DMS153 (cell line): ENCODE measurements at places on chromosomes 5 and 9.

DNA sequence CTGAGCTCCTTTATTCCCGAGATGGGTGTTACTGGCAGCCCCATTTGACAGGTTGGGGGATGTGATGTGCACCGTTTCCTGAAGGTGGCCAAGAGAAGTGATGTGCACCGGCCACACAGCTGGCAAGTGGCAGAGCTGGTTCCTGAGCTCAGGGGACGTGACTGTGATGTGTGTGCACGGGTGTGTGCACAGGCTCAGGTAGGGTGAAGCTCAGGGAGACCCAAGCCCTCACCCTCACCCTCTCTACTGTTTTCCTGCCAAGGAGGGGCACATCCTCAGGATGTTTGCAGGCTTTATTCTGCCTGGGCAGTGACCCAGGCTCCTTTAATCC is 56.6 kb downstream of the WWC1 start:
- no peak for DNase-seq

- DNase-seq, result no peak
Measured at GRCh38 chr5:153515301-153515700, 24.8 kb downstream of the GRIA1 start.

GRCh38 chr9:16563446-16563845 is 307.0 kb downstream of the BNC2 start:
- DNase-seq, result no peak

GRCh38 chr9:91162784-91163443 is 198.8 kb downstream of the AUH start:
- DNase-seq, result peak; percentile 6

DNA sequence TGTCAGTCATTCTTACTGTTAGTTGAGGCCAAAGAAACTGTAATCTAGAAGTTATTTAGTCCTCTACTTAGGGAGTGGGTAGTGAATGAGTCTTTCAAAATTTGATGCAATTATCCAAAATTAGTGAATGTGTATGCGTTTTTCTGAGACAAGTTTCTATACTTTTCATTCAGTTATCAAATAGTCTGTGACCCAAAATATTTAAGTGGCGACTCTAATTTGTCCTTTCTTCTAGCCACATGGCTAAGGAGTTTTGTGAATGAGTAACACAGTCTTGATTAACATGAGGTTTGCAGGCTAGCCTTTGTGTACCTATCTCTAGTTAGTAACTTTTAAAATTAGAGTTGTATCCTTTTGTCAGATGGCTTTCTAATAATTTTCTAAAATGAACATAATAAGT is 45.6 kb downstream of the COMMD10 start:
- no peak for DNase-seq

- no peak for DNase-seq
Measured at GRCh38 chr5:89878140-89879132, 531.1 kb downstream of the CETN3 start.

DNA sequence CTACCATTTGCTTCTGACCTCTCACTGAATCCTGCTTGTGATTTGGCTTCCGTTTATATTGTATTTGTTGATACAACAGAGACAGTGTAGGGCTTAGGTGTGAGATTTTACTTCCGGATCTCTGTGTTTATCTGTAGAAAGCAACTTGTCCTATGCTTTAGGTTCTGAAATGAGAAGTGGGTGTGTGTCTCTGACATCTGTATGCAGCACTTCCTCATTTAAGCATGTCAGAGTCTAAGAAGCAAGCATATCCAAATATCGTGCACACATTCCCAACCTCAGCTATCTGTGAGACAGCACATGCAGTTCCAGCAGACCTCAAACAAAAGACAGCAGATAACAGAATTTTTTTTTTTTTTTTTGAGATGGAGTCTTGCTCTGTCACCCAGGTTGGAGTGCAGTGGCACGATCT is 16.3 kb downstream of the KLF9 start:
- no peak for DNase-seq

- DNase-seq, result peak; percentile 81
Measured at GRCh38 chr9:81113453-81114124, 575.8 kb downstream of the TLE1 start.

DNA sequence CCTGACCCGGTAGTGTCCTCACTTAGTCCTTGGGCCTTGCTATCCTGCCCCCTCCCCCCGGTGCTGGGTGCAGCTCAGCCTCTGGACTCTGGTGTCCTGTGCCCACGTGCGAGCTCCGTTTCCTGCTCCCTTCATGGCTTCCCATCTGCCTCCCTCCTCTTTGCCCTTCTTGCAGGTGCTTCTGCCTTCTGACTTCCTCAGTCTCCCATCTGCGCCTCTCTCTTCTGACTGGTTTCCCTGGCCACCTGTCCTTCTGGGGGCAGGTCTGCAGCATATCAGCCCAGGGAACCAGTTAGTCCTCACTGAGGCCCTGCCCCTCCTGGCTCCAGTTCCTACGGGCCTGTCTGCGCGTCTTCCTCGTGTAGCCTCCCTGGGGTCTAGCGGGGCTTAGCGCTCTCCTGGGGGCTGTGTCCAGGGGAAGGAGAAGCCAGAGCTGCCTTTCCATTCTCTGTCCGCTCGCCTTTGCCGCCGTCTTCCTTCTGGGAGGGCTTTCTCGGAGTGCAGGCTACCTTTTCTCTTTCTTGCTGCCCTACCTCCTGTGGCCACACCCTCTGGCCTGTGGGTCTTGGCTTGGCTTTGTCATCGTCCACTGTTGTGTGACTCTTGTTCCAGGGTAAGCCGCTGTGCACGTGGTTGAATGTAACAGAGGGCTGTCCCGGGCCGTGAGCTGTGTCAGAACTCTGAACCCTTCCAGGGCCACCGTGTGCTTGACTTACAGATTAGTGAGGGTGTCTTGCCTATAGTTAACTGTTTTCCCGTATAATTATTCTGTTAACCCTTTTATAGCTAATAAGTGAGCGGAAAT is 51.8 kb downstream of the EHMT1 start:
- no peak for DNase-seq

DNA sequence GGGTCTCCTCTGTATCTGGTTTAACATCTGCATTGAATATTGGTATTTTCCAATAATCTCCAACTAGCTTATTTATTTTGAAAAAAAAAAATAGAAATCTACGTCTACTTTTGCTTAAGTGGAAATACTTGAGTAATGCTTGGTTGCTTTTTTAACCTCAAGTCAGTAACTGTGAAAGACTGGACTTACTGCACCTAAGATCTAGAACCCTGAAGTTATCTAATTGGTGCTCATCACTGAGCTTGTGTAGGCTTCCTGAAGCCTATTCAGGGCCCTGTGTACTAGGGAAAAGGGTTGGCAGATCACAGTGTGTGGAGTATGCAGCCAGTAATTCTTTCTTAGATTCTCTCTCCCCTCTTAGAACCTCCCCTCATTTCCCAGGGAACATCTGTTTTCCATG is 16.2 kb downstream of the SLC1A1 start:
- no peak for DNase-seq

DNA sequence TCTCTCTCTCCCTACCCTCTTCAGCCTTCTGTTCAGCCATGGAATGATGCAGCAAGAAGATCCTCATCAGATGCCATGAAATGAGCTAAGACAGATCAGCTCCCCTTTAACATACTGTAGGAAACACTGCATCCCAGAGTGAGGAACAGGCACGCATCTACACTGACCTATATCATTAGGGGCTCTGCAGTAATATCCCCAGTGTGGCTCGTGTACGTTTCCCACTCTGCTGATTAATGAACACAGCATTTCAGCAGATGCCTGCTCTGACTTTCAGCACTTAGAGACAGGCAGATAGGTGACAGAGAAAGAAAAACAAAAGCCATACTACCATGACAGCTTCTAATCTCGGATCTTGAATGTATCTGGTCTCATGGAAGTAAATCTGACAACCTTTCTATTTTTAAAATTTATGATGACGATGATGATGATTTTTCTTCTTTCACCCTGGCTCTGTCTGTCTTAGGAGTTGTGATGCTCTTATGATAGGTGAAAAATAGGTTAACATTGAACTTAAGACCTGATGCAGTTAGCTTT is 750.3 kb downstream of the CDH12 start:
- no peak for DNase-seq
